ENCODE measurements at places on chromosomes 5 and 9.

DNA sequence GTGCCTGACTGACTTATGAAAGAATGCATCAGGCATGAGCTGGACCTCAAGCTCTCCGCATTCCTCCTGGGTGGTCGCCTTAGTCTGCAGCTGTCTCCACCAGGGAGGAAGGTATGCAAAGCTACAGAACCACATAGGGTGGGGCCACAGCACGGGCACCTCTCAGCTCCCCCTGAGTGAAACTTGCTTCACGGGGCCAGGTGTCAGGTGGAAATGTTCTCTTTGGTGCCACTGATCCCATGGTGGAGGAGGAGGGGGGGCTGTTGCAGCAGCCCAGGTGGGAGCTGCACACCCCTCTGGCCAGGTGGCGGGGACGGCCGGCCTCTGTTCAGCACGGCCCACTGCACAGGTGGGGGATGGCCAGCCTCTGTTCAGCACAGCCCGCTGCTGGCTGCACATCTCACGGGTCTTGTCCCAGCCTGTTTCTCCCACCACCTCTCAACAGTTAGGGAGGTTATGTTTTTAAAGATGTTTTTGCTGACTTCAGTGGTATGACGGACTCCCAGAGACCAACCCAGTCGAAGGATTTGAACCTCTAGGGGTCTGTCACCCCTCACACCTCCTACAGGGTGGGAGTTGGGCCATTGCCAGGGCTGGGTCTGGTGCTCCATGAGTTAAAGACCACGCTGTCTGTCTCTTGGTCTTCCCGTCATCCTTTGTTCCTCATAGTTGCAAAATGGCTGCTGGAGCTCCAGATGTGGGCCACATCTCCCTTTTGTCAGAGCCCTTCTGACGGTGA, 34.3 kb downstream of the MRPL36 start:
- DNase-seq, result no peak

DNA sequence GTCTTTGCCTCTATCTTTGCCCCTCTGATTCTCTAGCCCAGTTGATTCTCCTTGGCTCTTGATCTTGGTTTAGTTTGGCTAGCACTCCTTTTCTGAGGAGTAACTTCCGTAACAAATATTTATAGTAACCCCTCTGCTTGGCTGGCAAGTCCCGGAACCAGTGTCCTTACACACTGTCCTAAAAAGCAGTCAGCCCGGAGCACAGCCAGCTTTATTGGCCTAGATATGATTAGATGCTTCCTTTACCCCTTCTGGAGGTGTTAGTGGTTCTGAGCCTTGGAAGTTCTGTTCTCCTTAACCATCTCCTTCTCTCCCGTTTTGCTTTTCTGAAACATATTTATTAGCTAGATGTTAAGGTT, 17.0 kb upstream of the MSMP start:
- DNase-seq, result no peak

DNA sequence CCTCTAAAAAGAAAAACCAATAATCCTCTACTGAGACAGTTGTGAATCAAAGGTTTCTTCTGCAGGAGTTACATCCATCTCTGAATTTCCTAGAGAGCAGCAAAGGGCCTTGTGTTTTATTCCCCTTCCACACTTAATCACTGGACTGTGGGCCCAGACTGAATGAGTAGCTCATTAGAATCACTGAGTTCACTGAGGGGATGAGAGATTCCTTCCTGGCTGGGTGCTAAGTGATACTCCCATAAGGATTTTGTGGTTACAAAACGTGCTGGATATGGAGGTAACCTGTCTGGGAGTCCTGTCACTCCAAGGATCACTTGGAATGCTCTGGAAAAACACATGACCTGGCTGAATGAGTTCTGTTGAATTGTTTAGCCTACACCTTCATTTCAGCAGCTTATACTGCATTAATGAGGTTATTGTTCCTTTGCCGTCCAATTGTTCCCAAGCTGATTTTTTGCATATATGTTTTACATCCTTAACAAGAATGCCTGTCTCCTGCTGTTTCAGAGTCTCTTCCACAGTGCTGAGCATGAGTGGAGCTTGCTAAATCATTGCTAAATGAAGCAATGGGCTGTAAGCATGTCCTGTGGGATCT, 82.9 kb downstream of the MEF2C start:
- DNase-seq, result no peak

GRCh38 chr9:124960409-124960752, 19.5 kb upstream of the GOLGA1 start:
- peak; percentile 29 for DNase-seq

- no peak for DNase-seq
Measured at GRCh38 chr9:371349-371748, 156.7 kb downstream of the DOCK8 start.

GRCh38 chr9:17735859-17736258, 157.0 kb downstream of the SH3GL2 start:
- no peak for DNase-seq

- DNase-seq, result no peak
Measured at GRCh38 chr5:1795931-1796330, 3.7 kb downstream of the MRPL36 start.

- no peak for DNase-seq
Measured at GRCh38 chr5:78761840-78762239, 113.3 kb upstream of the LHFPL2 start.

DNA sequence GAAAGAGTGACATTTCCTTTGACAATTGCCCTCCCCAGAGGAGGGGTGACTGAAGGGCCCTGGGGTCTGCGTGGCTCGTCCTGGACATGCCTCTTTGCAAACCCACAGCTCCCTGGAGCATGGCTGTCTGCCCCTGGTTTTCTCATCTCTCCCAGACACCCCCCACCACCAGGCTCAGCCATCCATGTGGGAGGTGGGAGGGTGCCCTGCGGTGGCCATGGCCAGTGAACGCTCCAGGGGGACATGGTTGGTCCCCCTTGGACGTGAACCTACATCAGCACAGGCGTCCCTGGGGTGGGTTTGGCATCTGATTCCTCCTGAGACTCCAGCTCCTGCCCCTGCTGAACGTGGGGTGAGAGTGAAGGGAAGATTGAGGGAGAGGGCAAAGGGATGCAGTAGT, 67.7 kb upstream of the LMX1B start:
- DNase-seq, result no peak

DNA sequence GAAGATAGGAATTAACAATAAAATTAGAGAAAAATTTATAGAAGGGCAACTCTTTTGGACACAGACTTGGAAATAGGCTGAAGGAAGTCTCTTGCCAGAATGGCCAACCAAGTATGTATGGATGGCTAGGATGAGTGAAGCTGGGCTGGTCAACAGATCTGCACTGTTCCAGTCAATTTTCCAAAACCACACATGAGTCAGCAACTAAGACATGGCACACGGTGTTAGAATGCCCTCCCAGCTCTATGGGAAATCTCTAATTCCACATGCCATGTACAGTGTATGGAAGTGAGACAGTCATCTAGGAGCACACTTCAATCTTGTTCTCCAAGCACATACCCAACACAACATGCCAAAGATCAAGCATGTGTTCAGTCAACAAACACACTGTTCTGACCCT, 129.6 kb downstream of the GLIS3 start:
- DNase-seq, result no peak

- peak; percentile 67 for DNase-seq
Measured at GRCh38 chr5:126808521-126808988, 31.6 kb downstream of the LMNB1 start.

GRCh38 chr9:33404788-33405362, 2.5 kb upstream of the AQP7 start:
- DNase-seq, result no peak

DNA sequence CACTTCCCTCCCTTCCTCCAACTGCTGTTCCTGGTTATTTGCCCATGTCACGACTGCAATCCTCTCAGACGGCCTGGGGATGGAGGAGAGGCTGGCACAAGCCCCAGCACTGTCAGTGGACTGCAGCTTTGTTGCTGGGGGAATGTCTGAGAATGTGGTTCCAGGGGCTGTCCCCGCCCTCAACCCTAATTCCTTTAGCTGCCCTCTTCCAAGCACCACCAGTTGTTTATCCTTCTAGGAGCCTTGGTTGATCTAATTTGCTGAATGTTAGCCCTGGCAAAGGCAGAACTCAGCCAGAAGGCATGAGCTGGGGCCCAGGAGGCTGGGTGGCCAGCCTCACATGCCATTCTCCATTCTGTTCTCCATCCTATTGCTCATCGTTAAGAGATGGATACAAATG, 51.6 kb downstream of the ADAM19 start:
- no peak for DNase-seq

- no peak for DNase-seq
Measured at GRCh38 chr5:74290634-74291241, 349.8 kb downstream of the ENC1 start.

- peak; percentile 69 for DNase-seq
Measured at GRCh38 chr5:91499943-91500531, 116.9 kb upstream of the ARRDC3 start.

GRCh38 chr5:91433861-91434260, 50.7 kb upstream of the ARRDC3 start:
- DNase-seq, result no peak

DNA sequence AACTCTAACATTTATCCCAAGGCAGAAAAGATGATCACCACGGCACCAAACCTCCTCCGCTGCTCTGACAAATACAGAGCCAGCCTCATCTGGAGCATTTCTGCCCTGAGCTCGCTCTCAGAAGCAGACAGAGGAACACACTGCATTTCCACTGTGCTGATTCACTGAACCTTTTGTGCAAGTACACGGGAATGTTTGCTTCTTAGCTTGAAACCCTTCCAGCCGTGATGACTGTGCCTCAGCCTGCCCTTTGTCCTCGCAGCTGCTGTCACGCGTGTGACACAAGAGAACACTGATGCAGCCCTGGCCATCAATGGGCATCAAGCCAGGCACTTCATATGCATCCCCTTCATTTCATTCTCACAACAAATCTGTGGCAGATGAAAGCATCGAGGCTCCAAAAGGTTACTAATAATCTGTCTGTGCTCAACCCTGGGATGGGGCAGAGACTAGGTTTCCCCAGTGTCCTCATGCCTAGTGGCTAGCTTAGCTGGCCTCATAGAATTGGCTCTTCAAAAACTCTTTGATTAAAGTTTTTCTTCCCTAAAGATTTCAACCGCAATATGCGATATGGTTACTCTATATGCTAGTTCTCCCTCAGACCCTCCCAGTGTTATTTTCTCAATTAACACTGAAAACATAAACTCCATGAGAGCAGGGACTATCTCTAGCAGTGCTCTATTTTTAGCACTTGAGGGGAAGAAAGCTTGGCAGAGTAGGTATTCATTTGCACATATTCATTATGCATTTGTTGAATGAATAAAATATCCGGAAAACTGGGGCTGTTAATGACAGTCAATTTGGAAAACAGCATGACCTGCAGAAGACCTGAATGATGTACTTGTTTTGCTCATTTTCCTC, 7.3 kb downstream of the CDC14B start:
- DNase-seq, result peak; percentile 86

DNA sequence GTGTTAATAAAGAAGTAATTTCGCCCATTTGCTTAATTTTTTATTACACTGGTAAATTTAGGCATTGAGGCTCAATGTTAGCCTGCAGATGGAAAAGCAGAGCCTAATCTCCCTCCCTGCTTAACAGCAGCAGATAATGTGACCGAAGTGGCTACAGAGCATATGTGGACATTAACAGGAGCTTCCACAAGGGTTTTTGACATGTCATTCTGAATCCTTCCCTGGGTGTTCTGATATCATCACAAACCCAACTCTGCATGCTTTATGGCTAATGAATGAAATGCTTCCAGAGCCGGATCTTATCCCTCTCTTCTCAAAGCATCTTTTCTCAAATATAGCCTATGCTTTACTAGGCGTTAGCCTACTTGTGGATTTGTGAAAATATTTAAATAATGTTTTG, 208.6 kb downstream of the CAAP1 start:
- no peak for DNase-seq

DNA sequence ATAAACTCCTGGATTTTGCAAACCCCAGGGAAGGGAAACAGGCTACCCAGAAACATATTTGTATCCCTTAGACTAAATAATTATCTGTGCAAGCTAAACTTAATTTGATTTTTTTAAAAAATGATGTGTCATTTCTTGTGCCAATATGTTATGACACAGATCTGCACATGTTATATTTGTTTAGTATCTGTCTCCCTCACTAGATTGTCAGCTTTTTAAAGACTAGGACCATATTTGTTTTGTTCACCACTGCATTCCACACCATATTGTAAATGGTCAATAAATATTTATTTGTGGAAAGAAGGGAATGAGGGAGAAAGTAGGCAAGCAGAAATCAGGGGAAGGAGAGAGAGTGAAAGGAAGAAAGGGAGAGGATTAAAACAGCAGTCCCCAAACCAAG, 143.3 kb upstream of the TNPO1 start:
- no peak for DNase-seq

DNA sequence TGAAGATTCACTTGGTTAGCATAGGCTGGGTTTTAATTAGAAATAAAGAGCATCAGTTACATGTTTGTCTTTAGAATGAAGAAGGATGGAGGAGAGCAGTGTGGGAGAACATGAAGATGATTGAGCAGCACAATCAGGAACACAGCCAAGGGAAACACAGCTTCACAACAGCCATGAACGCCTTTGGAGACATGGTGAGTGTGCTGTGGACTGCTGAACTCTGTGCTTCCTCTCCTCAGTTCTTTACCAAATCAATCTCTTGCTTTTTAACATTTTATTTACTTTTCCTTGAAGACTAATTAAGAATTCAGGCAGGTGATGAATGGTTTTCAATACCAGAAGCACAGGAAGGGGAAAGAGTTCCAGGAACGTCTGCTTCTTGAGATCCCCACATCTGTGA, 38.2 kb upstream of the SPATA31E1 start:
- DNase-seq, result peak; percentile 13

GRCh38 chr9:75150512-75150911, 62.2 kb downstream of the OSTF1 start:
- no peak for DNase-seq

GRCh38 chr9:83379045-83379444, 159.2 kb downstream of the FRMD3 start:
- no peak for DNase-seq

DNA sequence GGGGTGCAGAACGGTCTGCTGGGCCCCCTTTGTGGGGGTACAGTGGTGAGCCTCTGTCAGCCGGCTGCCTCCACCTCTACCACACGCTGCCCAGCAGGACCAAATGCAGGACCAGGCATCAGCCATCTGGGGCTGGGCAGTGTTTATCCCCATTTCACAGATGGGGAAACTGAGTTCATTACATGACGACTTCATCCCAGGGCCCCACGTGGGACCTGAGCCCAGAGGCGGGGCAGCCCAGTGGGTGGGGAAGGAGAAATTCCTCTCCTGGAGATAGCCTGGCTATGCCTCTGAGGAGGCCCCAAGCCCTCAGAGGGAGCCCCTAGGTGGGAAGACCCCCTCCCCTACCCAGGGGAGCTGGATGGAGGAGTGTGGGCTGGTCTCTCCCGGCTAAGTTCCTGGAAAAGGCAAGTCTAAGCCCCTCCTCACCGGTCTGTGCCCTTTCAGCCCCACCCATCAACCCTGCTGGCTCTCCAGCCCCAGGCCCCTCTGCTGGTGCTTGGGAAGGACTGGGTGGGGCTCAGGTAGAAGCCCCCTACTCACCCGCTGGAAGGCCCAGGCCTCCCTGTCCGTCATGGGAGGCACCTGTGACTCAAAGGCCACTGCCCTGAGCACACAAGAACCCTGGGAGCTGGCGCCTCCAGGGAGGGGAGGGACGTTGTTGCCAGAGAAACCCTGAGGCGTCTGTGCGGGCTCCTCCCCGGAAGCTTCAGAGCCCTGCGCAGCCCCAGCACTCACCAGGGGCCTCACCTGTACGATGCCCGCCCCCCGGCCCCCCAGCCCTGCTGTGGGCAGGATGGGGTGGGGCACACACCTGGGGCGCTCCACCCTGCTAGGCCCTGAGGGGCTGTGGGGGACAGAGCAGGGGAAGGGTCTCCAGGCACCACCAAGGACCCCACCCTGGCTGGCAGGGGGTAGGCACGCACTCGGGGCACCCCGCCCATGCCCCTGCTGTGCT, 7.4 kb upstream of the CCDC187 start:
- DNase-seq, result no peak

- DNase-seq, result no peak
Measured at GRCh38 chr5:169431386-169431785, 130.4 kb upstream of the SLIT3 start.

Measured in fibroblast of pulmonary artery (primary cell).